ENCODE measurements at places on chromosomes 6 and 20.

GRCh38 chr6:158808941-158809678, 10.1 kb downstream of the EZR start:
- DNase-seq: no peak

GRCh38 chr20:56445540-56445939, 22.9 kb upstream of the RTF2 start:
- no peak for DNase-seq

DNA sequence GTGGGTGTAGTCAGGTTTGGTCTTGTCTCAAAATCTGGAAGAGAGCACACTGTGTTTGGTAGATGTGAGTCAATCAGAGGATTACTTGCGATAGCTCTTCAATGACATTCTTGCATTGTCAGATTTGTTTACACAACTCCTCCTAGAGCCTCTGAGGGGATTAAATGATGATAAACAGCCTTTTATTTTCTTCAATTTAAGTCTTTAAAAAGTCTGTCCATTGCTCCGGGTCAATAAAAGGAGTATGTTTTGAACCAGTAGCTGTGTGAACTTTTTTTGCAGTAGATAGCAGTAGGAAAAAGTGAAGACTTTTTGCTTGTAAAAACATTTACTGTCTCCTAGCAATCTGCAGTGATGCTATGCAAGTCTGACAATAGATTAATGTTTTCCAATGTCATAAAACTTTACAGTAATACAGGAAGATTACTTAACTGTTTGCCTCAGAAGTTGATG, 49.9 kb downstream of the GJA1 start:
- DNase-seq: no peak

- DNase-seq: peak; percentile 47
Measured at GRCh38 chr6:93419304-93420162, at the start of gene EPHA7. EPHA7 (minus strand) TSS chr6:93419559; CDS start chr6:93419341, 218 bp downstream.

- DNase-seq: no peak
Measured at GRCh38 chr6:18392346-18392877, 5.3 kb downstream of the RNF144B start.

- DNase-seq: no peak
Measured at GRCh38 chr20:8116067-8116811, 15.8 kb upstream of the PLCB1 start.

DNA sequence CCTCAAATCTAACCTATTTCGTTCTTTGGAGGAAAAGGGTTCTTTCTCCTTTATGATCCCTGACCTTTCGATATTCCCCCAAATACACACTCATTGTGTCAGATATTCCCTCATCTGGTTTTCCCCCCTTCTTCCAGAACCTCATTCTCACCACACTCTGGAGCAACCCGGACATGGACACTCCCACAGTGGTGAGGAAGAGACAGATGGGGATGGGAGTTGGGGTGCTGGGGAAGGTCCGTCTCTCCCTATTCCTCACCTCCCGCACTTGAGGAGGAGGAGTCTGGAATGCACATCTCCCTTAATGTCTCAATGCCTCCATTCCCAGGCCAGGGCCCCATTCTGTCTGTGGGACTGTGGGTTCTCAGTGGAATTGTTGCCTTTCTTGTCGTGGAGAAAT, 1.3 kb downstream of the SLC39A7 start:
- no peak for DNase-seq

- no peak for DNase-seq
Measured at GRCh38 chr20:25198663-25199383, 3.3 kb downstream of the ENTPD6 start.

GRCh38 chr6:168222115-168223043, 97.2 kb downstream of the DACT2 start:
- DNase-seq: no peak

DNA sequence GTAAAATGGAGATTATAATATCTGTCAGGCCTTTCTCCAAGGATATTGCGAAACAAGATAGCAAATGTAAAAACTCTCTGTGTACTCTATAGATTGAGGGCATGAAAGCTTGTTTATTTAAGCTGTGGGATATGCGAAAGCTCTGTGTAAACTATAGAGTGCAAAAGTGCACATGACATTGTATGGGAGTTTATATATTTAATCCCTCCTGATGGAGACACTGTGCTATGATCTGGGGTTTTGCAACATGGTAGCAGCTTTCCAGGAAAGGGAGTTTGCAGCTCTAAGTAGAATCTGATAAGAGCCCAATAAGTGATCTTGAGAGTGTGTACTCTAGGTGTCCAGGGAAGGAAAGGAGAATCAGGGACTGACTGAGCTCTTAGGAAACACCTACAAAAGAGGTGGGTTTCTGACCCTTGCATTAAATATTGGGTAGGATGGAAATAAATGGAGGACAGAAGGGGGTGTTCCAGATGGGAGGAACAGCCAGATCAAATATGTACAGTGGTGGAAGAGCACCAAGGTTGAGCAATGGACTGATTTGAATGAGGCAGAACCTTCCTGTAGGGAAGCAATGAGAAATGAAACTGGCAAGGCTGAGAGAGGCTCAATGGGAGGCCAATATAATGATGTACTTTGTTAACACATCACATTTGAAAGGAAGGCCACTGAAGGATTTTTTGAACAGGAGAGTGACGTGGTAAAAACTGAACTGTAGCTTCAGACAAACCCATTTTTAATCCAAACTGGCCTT, 450.1 kb downstream of the GJA1 start:
- no peak for DNase-seq

DNA sequence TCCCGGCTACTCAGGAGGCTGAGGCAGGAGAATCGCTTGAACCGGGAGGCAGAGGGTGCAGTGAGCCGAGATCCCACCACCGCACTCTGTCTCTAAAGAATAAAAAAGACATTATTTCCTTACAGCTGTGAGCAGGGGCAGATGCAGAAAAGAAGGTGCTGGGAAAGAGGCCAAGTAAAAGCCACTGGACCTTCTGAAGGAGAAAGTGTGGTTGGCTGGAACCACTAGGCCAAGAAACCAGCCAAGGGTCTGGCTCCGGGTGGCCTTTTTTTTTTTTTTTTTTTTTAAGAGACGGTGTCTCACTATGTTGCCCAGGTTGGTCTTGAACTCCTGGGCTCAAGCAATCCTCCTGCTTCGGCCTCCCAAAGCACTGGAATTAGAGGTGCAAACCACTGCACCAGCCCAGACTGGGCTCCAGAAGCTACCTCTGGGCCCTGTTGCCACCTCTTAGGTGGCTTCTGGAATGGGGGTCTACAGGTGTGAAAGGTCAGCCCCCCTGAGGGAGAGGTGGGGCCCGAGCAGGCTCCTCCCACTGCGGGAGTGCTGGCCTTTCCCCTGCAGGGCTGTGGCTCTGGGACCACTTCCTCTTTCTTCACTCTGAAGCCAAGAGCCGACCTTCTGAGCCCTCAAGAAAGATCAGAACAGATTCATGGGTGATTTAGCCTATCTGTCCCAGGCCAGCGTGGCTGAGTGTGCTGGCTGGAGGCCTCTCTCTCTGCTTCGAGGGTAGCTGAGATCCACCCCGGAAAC, at the start of gene FGD2:
TSS of gene FGD2 (plus strand) at position 595 of the 750 bp plus-strand sequence. CDS start 163 bp downstream, outside the sequence.
- DNase-seq: no peak

DNA sequence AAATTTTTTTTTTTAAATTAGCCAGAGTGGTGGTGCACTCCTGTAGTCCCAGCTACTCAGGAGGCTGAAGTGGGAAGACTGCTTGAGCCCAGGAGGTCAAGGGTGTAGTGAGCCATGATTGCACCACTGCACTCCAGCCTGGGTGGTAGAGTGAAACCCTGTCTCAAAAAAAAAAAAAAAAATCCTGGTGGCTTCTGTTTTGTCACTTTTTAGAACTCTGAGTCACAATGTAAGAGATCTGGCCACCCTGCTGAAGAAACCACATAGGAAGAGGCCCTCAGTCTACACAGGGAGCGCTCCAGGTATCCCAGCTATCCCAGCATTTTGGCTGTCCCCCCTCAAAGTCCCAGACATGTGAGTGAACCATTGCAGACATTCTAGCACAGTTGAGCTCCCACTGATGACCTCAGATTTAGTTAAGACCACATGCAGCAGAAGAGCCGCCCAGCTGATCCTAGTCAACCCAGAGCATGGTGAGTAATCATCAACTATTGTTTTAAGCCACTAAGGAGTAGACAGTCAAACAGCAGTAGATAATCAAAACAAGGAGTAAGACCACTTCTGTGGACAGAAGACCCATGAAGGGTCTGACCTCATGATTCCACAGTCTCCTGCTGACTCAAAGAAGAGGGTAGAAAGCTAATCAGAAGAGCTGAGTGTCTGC, 12.7 kb upstream of the ARFGEF2 start:
- DNase-seq: no peak

GRCh38 chr6:18350712-18351111, 36.4 kb upstream of the RNF144B start:
- no peak for DNase-seq

DNA sequence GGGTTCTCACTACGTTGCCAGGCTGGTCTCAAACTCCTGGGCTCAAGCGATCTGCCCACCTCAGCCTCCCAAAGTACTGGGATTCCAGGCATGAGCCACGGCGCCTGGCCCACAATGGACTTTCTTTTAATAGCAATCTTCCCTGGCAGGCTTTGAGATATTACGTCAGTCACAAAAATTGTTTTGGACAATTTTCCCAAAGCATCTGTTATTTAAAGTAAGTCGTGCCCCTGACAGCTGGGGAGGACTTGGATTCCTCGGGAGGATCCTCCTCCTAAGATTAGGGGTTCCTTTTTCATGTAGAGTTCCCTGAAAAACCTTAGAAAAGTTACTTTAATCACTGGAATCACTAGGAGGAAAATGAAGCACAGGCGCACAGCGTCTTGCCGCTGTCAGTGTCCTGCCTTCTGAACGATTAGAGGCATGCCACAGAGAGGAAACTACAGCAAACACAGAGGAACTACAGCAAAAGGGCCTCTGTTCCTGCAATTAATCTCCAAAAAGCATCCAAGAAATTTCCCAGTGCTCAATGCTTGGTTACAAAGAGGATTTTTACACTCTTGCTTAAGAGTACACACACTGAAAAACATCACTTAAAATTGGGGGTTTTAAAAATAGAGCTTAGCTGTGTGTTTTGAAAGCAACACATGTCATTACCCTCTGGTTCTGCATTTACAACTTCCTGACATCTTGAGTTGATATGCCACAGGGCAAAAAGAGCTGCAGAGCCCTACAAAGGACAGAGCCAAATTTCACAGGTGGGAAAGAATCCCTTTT, 4.5 kb downstream of the ACSS1 start:
- DNase-seq: no peak

DNA sequence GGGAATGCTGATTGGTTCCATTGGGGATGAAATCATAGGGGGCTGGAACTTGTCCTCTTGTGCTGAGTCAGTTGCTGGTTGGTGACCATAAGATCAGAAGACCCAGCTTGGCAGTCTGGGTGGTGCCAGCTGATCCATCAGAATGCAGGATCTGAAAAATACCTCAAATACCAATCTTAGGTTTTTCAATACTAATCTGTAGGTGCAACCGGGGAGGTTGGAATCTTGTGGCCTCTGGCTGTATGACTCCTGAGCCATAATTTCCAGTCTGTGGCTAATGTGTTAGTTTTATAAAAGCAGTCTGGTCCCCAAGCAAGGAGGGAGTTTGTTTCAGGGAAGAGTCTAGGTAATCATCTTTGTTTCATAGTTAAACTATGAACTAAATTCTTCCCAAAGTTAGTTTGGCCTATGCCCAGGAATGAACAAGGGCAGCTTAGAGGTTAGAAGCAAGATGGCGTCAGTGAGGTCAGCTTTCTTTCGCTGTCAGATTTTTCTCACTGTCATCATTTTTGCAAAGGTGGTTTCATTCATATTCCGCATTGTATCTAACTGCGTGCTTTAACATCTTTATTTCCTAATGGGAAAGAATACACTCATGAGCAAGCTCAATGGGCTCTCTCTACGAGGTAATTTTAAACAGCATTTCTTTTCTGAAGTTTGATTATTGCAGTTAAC, 2.0 kb downstream of the ARMH2 start:
- peak; percentile 7 for DNase-seq

GRCh38 chr20:23417861-23418260, 3.4 kb downstream of the NAPB start:
- no peak for DNase-seq

DNA sequence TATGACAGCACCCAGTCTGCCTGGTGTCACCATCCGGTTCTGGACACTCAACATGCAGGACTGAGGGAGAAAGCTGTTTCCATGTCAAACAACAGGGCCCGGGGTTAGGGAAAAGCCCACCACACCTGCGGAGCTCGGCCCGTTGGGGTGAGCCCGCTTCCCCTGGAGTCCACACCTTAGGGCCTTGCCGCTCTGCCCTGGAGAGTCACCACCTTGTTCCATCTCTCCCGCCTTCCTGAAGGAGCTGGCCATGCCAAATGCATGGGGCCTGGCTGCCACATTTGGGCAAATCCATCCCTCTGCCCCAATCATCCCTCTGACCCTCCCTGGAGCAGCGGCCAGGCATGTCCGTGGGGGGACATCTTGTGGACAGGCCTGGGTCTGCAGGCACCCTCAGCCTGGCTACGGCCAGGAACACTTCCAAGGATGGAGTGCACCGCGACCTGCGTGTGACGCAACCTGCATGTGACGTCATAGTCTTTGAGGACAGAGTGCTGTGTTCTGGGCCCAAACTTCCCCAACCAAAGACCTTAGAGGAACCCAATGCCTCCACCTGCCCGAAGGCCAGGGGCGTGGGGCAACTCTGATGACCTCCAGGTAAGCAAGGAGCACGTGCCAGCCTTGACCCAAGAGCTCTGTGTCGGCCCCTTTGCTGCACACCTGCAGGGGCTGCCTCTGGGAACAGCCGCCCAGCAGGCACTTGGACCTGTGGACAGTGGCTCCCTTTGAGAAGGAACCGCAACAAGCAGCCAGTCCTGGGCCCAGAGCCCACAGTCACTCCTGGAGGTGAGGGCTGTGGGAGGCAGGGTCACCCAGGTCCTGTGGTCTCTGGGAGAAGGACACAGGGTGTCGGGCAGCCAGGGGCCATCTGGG, 1.7 kb downstream of the CABLES2 start:
- no peak for DNase-seq

GRCh38 chr20:50389438-50389807, 120.8 kb upstream of the PTPN1 start:
- DNase-seq: no peak

- DNase-seq: no peak
Measured at GRCh38 chr6:74658391-74658790, 547.5 kb downstream of the COL12A1 start.

DNA sequence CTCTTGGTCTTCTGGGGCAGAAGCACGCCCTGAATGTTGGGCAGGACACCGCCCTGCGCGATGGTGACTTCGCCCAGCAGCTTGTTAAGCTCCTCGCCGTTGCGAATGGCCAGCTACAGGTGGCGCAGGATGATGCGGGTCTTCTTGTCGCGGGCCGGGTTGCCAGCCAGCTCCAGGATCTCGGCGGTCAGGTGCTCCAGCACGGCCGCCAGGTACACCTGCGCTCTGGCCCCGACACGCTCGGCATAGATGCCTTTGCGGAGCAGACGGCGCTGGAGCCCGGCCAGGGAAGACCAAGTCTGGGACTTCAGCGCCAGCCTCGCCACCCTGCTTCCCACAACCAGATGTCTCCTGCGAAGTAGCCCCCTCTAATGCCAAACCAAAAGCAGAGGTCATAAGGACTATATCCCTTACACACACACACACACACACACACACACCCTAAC, 8.0 kb upstream of the SLC17A3 start:
- peak; percentile 8 for DNase-seq

DNA sequence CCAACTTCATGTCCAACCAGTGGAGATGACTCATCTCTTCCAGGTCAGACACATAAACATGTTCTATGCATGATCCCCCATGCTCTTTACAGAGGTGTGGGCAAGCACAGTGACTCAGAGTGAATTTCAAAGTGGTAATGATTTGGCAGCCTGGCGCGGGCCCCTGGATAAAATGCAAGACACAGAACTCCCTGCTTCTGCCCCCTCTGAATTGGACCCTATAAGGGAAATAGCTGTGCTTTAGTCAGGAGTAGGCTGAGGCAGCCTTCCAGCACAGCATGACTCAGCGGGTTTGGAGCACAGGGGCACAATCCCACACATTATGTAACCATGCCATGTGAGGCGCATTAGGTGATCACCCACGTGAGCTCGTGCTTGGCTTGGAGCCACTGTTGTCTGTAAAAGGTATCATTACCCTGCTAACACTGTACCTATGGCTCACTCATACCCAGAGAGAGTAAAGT, 127.4 kb downstream of the C6orf118 start:
- DNase-seq: no peak
